ENCODE measurements at places on chromosomes 16 and 17. TPM values are rescaled to one million over a fixed set of nuclear protein-coding genes. Genes with fewer than 3 reads are reported as not detected.
A peak's percentile ranks its signal among the peaks of the same experiment; 100 is the strongest.

Gene CDH8
- total RNA-seq = 0.21 TPM

Gene SLC35B1
- total RNA-seq = 84.6 TPM

Gene USP6
- total RNA-seq = 0.08 TPM

Gene CORO6
- total RNA-seq = 9.7 TPM

- DNase-seq = no peak
These were observed 46.3 kb downstream of the KCNJ2 start for GRCh38 chr17:70215656-70216055.

GRCh38 chr17:1142561-1142971, 37.2 kb downstream of the ABR start:
- DNase-seq = no peak

DNA sequence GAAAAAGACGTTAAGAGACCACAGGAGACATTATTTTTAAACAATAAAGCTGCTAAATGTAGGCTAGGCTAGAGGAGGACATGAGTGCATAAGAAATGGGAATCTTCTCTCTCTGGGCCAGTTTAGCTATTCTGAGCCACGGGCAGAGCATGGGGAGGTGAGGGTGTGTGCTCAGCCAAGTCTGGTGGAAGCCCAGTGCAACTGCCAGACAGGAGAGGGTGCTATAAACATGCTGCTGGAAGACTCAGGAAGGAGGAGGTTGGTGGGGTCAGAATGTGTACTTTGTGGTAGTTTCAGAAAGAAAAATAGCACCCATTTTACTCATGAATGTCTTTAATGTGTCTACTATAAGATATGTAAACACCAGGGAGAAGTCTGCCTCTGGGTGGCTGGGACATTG, 5.9 kb upstream of the SDK2 start:
- no peak for DNase-seq

DNA sequence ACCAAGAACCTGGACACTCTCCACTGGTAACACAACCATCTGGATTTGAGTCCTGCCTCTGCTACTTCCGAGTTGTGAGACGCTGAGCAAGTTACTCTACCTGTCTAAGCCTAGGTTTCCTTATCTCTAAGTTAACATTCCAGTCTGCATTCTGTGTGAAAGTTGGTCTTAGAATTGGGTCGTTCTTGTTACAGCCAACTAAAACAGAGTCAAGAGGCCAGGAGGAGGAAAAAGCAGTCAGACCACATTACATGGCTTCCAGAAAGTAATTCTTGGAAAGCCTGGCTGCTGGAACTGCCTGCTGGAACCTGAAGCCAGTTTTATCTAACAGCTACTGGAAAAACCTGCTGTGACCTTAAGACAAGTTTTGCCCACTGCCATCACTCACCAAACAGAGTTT, 38.4 kb upstream of the XYLT1 start:
- DNase-seq = no peak

DNA sequence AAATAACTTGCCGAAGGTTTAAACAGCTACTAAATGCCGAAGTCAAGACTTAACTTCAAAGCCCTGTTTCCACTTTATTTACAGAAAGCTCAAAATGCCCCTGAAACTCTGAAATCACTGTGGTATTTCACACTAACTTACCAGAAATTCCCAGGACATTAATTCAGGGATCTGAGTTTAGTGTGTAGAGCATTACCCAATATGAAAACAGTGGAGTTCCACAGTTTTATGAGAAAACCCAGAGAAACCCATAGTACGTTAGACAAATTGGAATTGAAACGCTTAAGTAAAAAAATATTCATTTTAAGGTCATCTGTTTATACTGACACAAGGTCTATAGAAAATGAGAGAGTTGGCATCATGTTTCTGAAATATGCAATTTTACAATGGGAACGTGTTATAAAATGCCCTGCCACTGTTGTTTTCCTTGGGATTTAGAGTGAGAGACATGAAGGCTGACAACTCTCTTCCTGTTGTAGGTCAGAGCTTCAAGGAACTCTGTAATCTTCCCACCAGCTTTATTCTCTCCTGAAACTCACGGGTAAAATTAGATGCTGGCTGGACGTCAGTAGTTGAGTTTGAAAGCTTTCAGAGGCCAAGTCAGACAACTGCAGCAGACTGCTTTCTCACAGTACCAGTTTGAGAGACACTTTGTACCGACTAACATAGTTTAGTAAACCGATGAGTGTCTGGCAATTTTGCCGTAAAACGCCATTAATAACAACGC, 139.4 kb upstream of the TBX2 start:
- no peak for DNase-seq

- DNase-seq = peak; percentile 30
These were observed 163.4 kb upstream of the CIBAR2 start for GRCh38 chr16:85275533-85276249.
